ENCODE measurements at places on chromosomes 5 and 9.

GRCh38 chr5:10485897-10486296 is 44.2 kb downstream of the ROPN1L start:
- no peak for DNase-seq

DNA sequence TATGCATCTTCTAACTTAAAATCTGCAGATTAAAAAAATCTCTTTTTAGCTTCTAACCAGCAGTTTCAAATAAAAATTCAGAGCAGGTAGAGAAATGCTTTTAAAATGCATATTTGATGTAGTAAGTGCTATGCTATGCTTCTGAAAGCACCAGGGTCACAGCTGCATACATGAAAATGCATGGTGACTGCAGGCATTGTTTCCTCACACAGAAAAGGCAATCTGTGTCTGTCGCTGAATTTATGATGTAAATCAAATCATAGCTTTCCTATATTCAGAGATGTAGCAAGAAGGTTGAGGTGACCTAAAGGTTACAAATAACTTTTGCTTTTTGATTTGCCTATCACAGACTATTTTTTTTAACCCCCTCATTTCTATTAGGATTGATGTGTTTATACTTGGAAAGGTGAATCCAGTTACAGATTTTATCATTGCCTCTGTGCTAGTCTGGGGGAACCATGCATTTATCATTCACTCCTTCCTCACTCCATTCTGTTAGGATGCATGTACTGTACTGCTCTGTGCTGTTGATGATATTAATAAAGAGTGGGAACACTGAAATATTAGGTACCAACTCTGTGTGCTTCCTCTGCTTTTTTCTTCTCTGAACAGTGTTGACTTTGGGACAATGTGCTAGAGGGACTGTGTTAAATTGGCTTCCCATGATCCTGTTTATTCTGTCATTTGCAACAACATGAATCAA is 65.6 kb downstream of the FOCAD start:
- DNase-seq = no peak

GRCh38 chr9:137234055-137234697 is 3.5 kb downstream of the SLC34A3 start:
- DNase-seq = no peak

GRCh38 chr9:70407081-70407503 is 7.4 kb downstream of the KLF9 start:
- no peak for DNase-seq

GRCh38 chr5:54529565-54529964 is 12.0 kb downstream of the SNX18 start:
- DNase-seq = no peak

DNA sequence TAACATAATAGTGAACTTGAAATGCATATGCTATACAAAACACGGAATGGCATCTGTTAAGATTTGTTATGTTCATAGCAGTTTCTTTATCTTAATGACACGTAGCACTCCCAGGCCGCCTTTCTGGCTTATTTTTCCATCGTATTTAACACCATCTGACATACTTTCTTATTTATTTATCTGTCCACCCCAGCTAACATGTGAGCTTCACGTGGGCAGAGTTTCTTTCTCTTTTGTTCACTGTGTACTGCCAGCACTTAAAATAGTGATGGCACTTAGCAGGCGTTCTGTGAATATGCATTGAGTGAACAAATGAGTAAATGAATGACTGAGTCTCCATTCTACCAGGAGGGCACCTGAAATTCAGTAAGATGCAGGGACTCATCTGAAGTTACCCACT is 29.4 kb upstream of the SYNPO start:
- DNase-seq = no peak

GRCh38 chr5:78644741-78645300 is 3.8 kb downstream of the LHFPL2 start:
- no peak for DNase-seq

DNA sequence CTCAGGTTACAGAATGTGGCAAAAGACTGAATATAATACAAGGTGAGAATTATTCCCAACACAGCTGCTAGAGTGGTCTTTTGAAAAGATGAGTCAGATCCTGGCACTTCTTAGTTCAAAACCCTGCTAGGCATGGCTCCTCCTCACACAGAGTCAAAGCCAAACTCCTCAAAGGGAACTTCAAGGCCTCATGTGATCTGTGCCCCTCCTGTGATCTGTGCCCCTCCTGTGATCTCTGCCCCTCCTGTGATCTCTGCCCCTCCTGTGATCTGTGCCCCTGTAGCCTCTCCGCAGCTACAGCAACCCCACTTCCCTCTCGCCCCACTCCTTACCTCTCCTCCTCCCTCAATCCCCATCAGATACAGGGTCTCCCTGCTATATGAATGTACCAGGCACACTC is 525.5 kb upstream of the CCNG1 start:
- DNase-seq = no peak

DNA sequence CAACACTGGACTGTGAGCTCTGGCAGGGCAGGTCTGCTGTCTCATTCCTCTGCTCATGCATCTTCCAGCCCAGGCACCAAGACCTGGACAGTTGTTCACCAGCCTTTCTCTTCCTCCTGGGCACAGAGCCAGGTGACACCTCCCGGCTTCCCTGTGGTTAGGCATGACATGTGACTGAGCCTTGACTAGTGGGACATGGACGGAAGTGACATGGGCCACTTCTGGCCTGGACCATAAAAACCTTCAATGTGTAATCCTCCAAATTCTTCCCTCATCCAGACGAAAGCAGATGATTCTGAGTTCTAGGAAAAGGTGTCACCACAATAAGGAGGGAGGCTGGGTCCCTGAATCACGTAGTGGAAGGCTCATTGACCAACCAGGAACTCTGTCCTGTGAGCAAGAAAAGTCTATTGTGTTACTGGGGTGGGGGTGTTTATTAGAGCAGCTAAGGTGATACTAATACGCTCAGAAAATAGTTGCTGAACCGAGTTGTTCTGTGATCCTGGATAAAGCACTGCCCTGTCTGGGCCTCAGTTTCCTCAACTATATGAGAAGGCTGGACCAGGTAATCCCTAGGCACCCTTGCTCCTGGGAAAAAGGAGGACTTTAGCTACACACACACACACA is 26.6 kb upstream of the CRB2 start:
- no peak for DNase-seq

DNA sequence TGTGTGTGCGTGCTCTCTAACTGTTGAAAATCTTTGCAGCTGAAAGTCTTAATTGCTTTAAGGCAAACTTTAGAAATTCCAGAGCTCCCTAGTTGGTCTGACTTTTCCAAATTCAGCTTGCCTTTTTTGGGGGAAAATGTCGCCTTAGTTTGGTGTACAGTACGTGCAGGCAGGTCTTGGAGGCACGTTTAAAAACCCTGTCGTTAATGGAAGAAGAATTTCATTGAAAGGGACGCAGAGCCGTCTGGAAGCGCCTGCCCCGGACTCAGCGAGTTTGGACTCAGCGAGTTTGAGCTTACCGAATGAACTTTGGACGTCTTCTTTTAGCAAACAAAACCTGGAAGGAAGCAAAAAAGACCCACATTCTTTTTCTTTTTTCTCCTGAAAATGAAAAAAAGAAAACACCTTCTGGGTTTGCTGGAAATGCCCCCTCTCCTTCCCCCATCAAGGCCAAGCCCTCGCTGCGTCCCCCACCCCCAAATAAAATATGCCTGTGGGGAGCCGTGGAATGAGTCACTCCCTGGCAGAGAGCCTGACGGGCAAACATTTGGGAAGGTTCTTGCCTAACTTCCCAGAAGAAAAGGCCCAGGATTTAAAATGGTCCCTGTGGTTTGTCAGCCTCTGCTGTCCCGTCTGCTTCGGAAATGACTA is 1.5 kb downstream of the NEK6 start:
- no peak for DNase-seq

GRCh38 chr9:135263511-135263910 is 176.0 kb downstream of the OLFM1 start:
- DNase-seq = no peak

GRCh38 chr9:137318602-137319001 is 16.5 kb upstream of the NRARP start:
- DNase-seq = no peak

DNA sequence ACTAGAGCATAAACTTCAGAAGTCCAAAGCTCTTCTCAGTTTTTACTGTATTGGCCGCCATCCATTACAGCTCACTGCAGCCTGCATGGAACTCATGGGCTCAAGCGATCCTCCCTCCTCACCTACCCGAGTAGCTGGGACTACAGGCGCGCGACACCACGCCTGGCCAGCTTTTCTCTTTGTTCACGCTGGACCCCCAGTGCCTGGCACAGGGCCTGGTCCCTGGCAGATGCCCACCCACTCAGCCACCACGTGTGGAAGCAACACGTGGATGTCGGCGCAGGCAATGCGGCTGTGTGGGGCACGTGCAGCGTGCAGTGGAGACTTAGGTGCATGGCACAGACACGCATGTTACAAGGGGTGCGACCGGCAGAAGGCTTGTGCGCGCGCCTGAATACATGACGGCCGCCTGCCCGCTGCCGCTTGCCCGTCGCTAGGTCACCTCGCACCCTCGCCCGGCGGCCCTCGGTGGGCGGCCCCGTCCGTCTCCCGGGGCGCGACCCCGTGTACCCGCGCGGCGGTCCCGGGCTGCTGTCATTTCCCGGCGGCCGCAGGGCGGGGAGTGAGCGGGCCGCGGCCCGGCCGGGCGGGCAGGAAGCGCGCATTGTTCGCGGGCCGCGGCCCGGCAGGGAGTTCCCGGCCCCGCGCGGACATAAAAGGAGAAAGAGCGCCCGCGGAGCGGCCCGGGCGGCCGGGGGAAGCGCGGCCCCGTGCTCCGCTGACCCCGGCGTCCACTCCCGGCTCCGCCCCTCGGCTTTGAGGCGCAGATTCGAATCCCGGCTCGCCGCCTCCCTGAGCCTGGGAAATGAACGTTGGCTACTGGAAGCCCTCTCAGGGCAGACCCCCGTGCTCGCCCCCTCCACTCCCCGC is 24.1 kb upstream of the PTGS1 start:
- DNase-seq = no peak

DNA sequence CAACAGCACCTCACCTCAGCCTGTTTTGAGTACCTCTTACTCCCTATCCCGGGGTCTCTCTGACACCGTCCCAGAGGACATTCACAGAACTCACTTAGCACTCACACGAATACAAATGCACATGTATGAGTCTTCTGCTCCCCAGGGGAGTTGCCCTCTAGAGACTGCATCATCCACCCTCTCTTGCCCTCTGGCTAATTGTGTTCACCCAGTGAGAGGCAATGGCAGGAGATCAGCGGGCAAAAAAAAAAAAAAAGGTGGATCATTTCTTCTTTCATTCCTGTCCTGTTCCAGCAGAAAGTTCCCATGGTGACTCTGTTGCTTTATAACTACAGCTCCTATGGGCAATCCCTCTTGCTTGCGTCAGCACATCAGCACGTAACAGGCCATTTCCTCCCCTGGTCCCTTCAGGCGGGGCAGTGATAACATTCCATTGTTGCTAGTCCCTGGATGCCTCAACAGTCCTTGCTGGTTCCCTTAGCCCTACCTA is 23.5 kb upstream of the SNX2 start:
- DNase-seq = no peak

DNA sequence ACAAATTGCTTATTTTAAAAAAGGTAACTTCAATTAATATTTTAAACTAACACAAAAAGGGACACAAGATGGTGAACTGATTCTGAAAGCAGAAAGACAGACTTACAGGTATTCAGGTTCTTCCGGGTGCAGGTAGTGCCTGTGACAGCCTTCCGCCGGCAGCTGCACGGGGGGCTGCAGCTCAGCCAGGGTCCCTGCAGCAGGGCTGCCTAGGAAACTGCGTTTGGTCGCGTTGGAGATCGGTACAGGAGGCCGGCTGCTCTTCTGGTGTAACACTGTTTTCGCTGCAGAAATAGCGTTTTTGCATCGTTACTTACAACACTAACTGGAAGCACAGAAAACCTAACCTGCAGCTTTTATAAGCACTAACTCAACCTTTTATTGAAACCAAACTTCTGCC is 80.0 kb downstream of the CAMSAP1 start:
- DNase-seq = no peak

DNA sequence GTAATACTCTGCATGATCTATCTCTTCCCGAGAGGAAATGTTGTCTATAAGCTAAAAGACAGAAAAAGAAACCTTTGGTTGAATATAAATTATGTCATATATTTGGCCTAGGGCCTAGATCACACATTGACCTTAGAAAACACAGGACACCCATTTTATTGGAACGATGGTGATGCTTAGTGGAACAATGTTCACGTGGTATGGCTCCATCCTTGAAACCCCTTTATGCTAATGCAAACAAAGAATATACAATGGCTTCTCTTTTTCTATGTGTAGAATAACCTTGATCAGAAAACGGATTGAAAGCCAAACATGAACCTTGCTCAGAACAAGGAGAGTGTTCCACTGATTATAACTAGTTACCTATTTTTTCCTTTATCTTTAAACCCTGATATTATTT is 24.5 kb downstream of the MRPS27 start:
- DNase-seq = no peak

DNA sequence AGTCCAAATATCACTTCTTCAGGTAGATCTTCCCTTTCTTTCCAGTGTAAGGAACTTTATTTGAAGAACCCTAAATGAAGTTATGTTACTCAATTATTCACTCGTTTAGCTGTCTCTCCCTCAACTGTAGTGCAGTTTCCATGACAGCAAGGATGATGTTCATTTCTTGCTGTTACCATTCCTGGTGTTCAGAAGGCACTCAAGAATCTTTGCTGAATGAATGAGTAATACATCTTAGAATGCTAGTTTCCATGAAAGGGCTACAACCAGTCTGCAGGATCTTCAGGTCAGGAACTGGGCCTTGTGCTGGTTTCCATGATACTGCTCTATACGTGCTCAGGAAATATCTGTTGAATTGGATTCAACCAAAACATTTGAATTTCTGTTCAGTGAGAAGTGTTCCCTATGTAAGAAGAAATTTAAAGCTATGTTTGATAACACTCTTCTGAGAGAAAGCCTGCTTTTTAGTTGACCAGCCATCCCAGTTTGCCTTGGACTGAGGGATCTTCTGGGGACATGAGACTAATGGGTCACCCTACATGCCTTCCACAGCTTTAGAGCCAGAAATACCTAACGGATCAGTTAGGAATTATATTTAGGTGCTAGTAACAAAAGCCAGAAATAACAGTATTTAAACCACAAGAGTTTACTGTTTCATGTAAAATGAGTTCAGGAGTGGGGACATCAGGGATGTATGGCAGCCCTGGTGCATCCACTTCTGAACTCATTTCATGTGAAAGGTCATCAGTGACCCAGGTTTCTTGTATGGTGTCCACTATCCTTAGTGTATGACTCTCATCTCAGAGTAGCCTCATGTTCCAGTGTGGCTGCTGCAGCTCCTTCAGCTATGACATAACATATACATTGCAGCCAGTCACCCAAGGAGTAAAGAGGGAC is 500.1 kb upstream of the SGCD start:
- no peak for DNase-seq

DNA sequence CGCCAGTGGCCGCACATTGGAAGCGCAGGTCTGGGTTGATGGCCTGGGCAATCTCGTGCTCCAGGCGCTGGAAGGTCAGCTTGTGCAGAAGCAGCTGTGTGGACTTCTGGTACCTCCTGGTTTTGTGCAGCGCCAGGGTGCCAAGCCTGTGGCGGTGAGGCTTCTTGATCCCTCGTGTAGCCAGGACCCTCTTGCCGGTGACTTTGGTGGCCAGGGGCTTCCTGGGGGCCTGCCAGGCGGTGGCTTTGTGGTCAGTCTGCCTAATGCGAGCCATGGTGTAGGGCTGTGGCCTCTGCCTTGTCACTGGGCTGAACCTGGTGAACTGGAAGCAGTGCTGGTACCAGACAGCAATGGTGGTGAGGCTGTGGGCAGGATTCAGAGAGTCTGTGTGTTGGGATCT is 6.2 kb upstream of the TAF11L13 start:
- DNase-seq = no peak

All from stimulated activated CD8-positive, alpha-beta memory T cell treated with anti-CD3 and anti-CD28 coated beads, Interleukin-4, amount 100 ng/mL, for 4 hours (primary cell).